ENCODE measurements at places on chromosomes 11 and 22.

DNA sequence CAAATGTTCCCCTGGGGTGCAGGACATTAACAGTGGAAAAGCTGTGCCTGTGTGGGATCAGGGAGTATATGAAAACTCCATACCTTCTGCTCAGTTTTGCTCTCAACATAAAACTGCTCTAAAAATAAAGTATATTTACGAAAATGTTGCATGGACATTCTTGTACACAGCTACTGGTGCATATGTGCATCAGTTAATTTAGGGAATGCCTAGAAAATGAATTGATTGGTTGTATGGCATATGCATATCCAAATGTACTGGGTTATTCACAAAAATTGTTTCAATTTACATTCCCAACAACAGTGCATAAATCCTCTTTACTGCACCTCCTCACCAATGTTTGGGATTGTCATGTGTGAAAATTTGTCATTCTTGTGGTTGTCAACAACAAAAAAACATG is 251.1 kb upstream of the MPPED2 start:
- DNase-seq = no peak

DNA sequence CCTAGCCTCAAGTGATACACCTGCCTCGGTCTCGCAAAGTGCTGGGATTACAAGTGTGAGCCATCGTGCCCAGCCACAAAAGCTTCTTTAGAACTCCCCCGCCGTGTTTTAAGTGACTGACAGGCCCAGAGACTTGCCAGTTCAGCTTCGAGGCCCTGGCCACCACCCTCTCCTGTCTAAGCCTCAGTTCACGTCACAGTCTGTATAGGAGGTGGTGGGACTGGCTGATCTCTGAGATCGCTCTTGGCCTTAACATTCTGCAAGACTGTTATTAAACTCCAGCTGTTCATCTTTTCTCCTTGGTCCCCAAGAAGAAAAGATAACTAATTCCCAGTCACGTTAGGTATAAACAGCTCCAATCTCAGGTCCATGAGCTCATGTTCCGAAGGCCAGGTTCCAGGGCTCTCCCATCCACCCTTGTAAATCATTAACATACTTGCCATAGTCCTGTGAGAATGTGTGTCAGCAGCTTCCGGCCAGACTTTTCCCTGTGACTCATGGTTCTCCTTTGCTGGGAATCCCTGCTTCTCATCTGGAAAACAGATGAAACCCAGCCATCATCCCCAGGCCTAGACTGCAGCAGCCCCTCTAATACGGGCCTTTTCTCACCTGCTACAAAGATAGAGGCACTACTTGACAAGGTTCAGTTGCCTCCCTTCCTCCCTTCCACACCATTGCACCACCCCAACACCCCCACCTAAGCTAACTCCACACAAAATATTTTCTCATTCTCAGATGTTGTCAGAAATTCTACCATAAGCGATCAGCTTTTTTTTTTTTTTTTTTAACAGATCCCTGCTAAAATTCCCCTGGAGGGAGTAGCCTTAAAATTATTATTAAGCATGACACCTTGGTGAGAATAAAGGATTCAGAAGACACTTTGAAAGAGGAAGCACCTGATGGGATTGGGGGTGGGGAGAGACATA is 5.6 kb upstream of the KIAA0930 start:
- DNase-seq = no peak

GRCh38 chr22:32796865-32797573 is 4.5 kb upstream of the TIMP3 start:
- DNase-seq = no peak

DNA sequence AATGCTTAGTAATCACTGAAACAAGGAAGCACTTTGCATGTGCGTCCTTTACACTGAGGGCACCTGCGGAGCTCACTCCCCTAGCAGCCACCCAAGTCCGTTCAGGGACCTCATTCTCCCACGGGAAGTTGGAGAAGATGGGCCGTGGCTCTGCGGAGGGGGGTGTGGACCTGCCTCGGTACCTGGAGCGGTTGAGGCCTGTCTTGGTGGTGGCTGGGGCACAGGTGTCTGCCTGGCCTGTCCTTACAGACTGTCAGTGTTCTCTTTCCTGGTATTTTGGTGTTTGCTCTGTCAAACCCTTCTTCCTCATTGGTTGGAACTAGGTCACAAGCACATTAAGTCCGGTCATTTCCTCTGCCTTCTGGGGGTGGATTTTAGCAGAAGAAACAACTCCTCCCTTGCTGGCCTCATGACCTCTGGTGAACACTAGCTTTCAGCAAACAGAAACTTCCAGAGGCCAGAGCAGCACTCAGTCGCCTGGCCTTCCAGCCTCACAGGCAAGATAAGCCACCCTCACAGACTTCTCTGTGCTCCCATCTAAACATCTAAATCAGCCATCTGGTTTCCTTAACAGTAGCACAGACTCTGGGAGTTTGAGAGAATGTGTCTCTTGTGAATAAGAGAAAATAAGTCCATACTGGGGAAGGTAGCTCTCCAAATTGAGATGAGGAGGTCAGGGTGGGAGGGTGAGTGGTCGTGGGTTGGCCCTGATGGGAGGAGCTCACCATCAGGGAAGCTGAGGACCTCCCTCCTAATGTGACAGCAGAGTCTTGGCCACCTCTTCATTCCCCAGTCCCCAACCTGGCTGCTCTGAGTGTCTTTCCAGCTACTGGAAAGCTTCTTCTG is 8.6 kb downstream of the SNAP29 start:
- DNase-seq = no peak

- no peak for DNase-seq
These were observed 26.7 kb downstream of the SYT9 start for GRCh38 chr11:7278314-7278917.

Measured in cerebellar nuclear complex (tissue), 1 donor.